ENCODE measurements at places on chromosomes 7 and 10.

GRCh38 chr10:94036766-94037033, 43.0 kb downstream of the PLCE1 start:
- DNase-seq = no peak

DNA sequence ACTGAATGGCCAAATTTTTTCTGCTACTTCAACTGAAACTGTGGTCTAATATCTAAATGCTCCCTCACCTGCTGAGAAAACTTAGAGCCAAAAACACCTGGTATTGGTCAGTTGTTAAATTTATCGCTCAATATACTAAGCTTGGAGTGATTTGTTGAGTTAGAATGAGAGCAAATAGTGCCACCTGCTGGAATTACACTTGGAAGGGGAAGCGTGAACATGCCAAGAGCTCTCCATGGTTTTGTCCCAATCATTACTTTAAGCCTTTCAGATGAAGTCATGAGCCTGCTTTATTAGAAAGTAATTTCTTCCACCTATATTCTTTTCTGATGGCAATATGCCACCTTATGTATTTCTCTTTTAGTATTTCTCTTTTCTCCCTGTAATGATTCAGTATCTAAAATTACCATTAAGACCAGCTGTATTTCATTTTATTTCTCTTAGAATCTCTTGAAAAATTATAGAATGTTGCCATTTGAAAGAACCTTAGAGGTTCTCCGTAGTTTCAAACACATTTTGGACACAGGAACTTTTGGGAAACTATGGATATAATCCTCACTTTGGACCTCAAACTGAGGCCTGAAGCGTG, 447.8 kb upstream of the C7orf33 start:
- DNase-seq = no peak

- DNase-seq = no peak
These were observed 14.3 kb downstream of the EIF4EBP2 start for GRCh38 chr10:70418229-70418628.

GRCh38 chr10:118407026-118407425, 64.9 kb upstream of the FAM204A start:
- no peak for DNase-seq

- no peak for DNase-seq
These were observed 7.0 kb downstream of the WDR91 start for GRCh38 chr7:135204341-135204749.

DNA sequence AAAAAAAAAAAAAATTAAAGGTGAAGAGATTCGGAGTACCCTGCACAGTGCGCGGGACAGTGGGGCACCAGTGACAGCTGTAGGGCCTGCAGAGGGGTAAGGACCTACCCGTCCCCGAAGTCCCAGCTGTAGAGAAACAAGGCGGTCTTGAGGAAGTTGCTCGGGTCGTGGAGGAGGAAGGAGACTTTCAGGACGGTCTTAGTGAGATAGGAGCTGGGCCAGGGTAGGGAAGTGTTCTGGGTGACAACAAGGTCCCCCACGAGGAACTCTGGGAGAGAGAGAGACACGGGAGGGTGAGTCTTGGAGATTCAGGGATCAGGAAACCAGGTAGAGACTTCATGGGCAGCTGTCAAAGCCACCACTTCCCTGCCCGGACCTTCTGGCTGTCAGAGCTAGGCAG, 9.7 kb downstream of the TMEM130 start:
- DNase-seq = no peak

- DNase-seq = no peak
These were observed 32.6 kb downstream of the STRIP2 start for GRCh38 chr7:129466796-129467195.

- DNase-seq = no peak
These were observed 10.7 kb downstream of the PSAP start for GRCh38 chr10:71840177-71840957.

DNA sequence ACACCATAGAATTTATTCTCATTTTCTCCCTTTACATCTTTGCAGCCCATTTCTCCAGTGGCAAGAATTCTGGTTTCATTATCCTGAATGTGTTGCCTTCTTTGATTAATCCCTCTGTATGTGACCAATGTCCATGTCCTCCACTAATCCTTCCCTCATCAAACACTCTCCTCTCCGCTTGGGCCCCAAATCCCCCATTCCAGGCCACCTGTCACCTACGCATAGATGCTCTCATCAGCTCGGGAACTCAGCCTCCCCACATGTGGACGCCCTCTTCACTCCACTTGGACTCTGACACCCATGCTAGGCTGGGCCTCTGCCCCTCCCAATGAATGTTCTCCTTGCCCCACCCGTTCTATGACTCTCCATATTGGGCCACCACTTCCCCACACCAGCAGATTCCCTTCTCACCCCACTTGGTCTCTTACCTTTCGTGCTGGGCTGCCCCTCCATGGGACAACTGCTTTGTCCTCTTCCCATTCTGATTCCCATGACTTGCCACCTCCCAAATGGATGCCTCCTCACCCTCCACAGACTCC, 18.7 kb upstream of the RBM20 start:
- no peak for DNase-seq

DNA sequence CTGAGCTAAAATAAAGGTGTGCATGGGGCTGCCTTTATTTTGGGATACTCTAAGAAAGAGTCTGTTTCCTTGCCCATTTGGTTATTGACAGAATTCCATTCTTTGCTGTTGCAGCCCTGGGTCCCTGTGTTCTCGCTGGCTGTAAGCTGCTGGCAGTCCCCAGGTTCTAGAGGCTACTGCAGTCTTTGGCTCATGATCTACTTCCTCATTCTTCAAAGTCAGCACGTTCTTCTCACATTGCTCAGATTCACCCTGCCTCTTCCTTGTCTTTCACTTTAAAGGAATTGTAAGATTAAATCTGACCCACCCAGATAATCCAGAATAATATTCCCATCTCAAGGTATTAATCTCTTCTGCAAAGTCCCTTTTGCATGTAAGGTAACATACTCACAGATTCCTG, 620.3 kb downstream of the CCSER2 start:
- DNase-seq = no peak

DNA sequence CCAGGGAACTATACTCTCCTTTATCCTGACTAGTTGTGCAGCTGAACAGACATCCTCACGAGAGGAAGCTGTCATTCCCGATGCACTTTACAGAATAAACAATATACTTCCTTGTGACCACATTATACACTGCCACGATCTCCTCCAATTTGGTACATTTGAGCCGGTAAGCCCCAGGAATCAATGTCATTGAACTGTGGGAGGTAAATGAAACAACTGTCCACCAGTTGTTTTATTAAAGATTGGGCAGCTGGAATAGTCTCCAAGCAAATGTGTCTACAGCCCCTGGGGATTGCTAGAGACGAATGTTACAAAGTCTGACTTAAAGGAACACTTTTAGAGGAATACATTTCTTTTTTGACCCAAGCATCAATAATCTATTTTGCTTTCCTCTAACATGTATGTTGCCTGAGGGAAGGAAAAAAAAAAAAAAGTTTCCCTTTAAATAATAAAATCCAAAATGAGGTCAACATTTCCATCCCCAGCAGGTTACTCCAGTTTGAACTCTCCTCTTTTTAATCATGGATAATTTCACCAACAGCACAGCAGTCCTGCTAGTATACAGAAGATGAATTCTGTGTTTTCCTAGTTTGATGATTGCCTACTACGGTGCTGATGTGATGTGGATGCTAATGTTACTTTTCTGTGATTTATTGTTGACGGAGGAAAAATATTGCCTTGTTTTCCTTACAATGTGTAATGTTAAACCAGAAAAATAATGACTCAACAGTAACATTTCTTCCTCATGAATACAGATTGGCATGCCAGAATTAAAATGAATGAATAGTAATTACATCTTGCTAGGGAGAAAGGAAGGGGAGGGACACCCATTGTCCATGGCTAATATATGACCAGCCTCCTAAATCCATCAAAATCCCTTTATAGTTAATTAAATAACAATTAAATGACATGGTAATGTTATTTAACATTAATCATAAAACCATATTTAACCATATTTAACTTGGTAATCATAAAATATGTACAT, 360.9 kb downstream of the NEBL start:
- DNase-seq = no peak
